ENCODE measurements at places on chromosomes 16 and 17.

GRCh38 chr16:7534749-7535148 is 202.1 kb downstream of the RBFOX1 start:
- no peak for DNase-seq

- DNase-seq: no peak
Observed at GRCh38 chr16:30349675-30350074, 5.4 kb downstream of the CD2BP2 start.

DNA sequence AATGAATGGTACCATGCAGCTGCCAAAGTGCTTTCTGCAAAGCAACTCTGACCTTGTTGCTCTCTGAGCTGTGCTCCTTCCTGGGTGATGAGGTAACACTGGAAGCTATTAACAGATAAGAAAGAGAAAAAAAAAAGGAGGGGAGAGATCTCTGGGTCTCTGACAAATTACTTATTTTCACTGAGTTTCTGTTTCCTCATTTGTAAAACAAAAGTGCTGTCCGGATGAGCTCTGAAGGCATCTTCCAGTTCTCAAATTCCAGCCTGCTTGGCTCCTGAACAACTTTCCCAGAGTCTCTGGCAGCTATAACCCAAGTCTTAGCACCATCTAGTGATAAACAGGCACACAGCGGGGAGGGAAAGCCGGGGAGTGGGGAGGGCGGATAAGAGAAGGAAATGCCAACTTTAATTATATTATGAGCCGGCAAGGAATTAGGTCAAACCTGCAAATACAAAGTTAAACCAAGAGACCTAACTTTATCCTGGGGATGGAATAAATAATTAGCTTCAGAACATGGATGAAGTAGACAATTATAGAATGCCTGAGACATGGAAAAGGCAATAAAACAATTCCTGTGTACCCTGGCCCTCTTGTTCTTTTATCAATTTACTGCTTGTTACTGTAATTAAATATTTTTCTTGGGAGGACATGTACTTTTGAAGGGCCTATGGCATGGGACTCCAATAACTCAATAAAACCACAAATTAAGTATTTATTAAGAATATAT is 61.3 kb upstream of the KIFC3 start:
- DNase-seq: peak; percentile 83

GRCh38 chr17:64732336-64733006 is 70.4 kb upstream of the SMURF2 start:
- peak; percentile 86 for DNase-seq

DNA sequence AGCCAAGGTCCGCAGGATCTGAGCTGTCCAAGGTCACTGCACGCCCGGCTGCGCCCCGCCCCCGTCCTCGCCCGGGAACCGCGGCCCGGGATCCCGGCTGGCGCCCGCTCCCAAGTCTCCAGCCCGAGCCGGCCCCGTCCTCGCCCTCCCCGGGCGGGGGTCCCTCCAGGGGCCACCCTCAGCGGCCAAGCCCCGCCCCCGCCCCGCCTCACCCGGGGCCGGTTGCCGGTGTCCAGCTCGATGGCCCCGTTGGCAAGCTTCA is 216 bp downstream of the VPS9D1 start:
- DNase-seq: no peak

- no peak for DNase-seq
Observed at GRCh38 chr17:48856122-48856821, 25.4 kb downstream of the CALCOCO2 start.

- DNase-seq: no peak
Observed at GRCh38 chr17:51088287-51088686, 32.4 kb downstream of the SPAG9 start.

DNA sequence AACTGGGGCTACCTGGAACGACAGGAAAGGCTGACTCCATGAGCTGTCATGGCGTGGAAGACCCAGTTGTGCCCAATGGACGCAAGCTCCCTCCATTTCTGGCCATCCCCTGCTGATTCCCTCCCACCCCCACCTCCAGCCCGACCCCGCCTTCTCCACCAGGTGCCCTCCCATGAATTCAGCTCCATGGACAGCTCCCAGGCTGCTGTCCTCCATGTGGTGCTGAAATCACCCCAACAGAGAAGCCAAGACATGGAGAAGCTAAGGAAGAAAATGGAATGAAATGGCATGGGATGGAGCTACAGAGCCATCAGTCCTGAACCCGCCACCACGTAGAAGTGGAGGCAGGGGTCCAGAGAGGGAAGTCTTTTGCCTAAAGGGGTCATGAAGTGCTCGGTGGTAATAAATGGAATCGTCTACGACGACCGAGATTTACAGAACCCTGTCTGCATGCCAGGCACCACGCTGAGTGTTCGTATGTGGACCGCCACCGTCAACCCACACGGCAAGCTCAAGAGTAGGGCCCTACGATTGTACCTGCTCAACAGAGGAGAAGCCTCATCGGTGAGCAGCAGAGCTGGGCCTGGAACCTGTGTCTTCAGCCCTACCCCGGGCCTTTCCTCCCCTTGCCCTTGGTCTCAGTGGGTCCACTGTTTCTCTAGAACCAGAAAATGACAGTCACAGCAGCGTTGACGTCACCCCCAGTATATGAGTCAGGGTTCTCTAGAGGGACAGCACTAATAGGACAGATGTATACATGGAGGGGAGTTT is 9.3 kb upstream of the ZC3H18 start:
- DNase-seq: peak; percentile 30

GRCh38 chr16:83692224-83692623 is 115.6 kb upstream of the HSBP1 start:
- no peak for DNase-seq

DNA sequence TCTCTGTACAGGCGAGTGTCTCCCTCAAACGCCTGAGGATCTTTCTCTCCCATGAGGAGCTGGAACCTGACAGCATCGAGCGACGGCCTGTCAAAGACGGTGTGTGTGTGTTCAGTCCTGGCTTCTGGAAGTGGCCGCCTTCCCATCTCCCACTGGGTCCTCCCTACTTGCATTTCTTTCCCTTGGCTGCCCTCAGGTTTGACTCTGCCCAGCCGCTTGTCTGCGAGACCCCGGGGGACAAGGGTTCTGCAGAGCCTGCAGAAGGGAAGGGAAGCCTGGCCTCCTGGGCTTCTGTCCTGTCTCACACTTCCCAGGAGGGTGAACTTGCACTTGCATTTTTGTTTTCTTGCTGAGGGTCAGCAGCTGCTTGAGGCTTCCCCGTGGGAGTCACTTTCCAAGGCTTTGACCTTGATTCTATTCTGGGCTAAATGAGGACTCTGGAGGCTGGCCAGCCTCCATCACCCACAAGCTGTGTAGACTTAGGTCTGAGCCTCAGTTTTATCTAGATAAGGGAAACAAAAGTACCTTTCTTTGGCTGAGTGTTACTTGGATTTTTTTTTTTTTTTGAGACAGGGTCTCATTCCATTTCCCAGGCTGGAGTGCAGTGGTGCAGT is 122.3 kb downstream of the ABCC1 start:
- no peak for DNase-seq

- no peak for DNase-seq
Observed at GRCh38 chr16:11163761-11164261, 92.2 kb downstream of the SOCS1 start.

GRCh38 chr16:68859828-68860227 is 16.5 kb downstream of the TANGO6 start:
- no peak for DNase-seq

DNA sequence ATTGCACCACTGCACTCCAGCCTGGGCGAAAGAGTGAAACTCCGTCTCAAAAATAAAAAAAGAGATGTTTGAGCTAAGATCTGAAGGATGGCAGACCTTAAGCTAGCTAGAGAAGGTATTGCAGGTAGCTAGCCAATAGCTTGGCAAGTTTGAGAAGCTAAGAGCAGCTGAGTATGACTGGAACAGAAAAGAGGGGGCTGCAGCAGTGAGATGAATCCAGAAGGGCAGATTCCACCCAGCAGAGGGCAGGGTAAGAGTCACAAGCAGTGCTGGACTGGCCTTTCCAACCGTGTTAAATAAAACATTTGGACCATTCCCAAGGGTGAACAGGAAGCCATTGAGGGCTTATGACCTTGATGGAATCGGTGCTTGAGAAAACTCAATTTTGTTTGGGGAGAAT is 5.7 kb upstream of the PHAF1 start:
- DNase-seq: peak; percentile 54

DNA sequence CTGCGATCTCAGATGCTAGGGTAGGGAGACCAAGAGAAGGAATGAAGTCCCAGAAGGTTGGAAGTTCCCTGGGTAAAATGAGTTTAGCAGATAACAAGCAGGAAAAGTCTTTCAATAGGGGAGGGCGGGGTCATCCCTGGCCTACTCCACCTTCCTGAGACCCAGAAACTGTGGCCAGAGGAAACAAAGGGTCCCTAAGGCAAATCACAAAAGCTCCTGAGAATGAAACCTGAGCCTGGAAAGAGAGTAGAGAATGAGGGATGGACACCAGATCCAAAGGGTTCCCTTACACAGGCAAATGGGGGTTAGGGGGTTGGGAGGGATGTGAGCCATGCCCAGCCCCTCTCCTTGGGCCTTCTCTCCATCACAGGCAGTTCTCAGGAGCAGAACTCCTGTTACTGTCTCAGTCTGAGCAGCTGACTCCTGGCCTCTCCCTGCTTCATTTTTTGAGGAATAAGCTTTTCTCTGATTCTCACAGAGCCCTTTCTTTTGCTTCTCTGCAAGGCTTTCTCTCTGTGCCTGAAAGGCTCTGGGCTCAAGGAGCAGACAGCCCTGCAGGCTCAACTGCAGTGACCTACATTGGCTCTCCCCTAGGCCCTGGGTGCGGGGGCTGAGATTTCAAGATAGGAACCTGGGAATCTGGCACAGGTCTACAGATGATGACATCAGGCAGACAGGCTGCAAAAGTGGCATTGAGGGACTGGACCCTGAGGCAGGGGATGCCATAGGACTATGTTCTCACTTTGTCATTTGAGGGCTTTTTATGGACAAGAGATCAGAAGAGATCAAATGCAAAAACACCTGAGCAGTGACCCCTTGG is 9.8 kb upstream of the NR1D1 start:
- DNase-seq: no peak

DNA sequence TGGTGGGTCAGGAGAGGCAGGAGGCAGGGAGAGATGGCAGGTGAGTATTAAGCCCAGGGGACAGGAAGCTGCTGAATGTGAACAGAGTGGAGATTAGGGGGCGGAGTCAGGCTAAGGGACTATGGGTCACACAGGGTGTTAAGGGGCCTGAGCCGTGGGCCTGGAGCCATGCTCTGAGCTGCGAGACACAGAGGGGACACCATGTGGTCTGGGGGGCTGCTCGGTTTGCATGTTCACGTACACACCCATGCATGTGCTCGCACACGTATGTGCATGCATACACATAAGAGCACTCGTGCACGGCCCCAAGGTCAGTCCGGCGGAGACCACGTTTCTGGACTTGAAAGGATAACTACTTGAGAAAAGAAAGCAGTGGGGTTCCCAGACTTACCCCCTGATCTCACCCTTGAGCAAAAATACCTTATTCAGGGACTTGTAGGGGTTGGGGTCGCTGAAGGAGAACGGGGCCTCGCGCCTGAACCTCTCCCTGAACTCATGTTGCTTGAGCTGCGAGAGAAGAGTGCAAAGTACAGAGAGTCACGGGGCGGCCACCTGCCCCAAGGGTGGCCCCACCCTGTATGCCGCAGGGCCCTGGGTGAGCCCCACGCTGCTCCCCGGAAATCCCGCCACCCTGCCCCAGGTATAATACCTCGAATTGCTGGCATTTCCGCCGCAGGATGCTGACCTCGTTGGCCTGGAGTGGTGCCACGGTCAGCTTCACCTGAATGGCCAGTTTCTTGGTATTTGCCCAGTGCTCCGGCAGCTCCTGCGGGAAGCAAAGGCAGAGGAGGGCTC is 50.8 kb downstream of the DNAH17 start:
- no peak for DNase-seq

DNA sequence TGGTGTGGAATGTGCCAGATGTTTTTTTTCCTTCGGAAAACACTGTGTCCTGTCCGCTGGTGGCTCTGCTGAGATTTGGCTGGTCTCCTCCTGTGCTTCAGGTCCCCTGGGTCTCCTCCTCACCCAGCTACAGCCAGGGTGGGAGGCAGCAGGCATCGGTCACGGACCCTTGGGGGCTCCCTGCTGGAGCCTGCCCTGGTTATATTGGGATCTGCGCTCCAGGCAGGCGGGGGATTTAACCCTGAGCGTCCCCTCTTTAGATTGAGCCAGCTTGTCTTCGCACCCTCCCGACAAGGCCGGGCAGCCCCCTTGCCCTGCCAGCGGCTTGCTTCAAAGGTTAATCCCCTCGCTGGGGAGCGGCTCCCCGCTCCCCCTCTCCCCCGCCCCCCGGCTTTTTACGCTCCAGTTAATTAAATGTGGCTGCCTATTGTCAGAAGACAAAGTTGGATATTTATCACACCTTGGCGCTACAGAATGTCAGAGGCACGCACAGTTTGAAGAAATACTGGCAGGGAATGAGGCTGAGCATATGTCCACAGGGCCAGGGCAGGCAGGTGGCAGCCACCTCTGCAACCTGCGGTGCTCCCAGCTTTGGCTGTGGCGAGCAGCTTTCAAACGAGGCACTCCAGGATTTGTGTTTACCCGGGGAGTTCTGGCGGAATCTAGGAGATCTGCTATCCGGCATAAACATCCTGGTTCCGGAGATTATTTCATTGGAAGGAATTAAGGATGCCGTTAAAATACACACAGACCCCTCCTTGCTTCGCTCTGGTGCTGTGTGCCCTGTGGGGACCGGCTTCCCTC is 38.2 kb upstream of the GSE1 start:
- no peak for DNase-seq

- DNase-seq: no peak
Observed at GRCh38 chr16:26019381-26020242, 327.9 kb downstream of the HS3ST4 start.

DNA sequence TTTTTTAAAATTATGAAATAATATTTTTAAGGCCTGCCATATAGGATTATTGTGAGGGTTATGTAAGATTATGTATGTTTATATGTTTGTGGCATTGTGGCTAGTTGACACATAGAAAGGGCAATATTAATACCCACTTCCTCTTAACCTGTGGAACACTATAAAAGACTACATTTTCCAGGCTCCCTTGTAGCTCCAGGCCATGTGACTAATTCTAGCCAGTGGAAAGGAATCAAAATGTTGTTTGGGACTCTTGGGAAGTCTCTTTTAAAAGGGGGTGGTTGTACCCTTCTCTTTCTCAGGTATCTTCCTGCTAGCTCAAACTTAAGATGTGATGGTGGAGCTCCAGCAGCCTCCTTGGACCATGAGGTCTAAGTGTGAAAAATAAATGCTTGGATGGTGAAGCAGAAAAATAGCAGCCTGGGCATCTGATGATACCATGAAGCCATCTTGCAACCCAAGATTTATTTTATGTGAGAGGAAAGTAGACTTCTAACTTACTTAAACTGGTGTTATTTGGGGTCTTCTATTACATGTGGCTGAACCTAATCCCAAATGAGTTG is 39.2 kb downstream of the TEKT5 start:
- DNase-seq: no peak

DNA sequence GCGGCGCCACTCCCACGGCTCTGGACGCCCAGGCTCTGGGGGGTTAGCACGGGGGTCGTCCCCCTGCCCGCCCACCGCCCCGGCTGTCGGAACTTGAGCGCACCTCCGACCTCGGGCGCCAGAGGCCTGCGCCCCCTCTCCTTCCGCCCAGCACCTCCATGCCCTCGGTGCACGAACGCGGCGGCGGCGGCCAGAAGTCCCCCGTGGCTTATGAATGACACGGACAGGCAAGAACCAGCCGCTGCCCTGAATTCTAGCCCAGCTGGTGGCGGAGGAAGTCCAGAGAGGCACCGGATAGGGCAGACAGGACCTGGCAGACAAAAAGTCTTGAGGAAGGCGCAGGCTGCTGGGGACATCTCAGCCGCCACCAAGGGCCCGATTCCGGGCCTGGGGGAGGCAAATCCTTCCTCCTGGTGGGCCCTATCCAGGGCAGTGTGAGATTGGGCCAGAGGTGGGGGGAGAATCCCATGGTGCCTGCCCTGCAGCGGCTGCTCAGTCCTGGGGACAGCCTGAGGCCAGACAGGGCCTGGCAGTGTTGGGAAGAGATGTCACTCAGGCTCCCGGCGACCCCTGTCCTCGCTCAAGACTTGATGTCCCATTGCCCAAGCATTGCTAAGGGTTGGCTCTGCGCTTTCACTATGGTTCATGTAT is 897 bp upstream of the CYGB start:
- DNase-seq: no peak

All from cardiac fibroblast (primary cell).